ENCODE measurements at places on chromosomes 12 and 14.

DNA sequence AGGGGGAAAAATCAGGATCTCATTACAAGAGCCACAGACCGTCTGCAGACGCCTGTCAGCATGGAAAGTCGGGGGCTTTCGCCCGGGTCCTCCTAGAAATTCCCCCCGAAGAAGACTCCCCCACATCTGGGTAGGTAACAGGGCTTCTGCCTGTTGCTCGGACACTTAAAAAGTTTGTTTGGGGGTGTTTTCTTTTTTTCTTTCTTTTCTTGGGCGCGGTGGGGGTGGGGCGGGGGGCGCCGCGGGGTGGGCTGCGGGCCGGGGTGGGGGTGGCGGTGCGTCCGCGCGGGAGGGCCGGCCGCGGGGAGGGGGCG, 358 bp downstream of the ELK3 start:
- DNase-seq, result no peak

DNA sequence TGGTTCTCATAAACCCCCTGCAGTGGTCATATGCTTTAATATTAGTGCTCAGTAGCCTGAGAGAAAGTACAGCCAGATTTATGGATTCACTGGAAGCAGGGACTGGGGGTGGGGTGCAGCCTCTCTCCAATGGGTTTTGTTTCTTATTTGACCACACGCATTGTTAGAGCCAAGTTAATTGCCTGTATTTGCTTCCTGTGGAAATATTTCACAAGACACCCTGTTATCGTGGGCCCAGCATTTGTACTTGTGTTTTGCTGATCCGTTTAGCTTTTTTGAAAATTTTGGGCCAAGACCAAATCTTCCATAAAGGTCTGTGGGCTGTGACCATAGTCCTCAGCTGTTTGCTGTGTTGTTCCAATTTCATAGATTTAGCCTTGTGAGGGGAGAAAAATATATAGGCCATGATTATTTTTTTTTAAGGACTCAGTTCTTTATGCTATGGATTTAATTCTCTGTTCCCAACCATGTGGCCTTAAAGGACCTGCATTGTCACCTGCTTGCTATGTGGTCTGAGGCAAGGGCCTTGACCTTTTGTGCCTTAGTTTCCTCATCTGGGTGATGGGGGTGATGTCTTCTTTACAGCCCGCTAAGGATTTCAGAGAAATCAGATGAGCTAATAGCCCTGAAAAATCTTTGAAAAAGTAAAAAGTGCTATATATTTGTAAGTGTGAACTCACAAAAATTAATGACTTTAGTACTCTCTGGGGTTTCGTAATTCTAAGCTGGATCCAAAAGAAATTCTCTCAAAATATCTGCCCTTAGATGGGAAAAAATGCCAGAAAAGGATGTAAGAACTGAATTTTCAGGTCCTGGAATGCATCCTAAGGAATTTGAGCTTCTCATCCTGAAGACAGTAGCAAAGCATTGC, 370.2 kb downstream of the DPF3 start:
- DNase-seq, result no peak

DNA sequence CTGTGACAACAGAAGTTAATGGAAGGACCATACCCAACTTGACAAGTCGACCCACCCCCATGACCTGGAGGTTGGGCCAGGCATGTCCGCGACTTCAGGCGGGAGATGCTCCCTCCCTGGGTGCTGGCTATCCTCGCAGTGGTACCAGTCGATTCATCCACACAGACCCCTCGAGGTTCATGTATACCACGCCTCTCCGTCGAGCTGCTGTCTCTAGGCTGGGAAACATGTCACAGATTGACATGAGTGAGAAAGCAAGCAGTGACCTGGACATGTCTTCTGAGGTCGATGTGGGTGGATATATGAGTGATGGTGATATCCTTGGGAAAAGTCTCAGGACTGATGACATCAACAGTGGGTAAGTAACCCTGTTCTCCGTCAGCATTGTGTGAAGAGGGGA, 220.1 kb downstream of the NAV3 start:
- no peak for DNase-seq

- no peak for DNase-seq
Measured at GRCh38 chr12:54773593-54773992, 80.7 kb upstream of the MUCL1 start.

GRCh38 chr12:12133259-12133658, 62.5 kb downstream of the BCL2L14 start:
- no peak for DNase-seq

DNA sequence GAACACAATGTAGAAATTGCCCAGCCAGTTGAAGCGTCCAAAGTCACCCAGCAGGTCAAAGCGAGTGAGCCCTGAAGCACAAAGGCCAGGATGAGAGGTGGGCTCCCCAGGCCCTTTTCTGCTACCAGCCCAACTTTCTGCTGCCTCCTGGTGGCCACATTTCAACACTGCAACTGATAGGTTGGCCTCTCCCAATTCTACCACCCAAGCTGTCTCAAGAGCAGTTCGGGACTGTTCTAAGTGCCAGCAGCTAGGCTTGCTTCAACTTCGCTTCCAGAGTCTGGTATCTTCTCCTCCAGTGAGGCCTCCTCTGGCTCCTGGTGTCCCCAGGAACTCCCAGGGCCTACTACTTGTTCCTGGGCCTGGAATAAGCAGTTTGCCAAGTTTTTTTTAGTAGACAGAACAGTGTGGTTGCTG, 3.4 kb upstream of the DHH start:
- DNase-seq, result peak; percentile 44

DNA sequence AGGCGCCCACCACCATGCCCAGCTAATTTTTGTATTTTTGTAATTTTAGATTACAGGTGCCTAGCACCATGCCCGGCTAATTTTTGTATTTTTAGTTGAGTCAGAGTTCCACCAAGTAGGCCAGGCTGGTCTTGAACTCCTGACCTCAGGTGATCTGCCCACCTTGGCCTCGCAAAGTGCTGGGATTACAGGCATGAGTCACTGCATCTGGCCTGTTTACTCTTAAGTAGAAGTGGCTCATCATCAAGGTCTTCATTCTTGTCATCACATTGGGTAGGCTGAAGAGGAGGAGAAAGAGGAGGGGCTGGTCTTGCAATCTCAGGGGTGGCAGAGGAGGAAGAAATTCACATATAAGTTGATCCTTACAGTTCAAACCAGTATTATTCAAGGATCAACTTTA, 152.4 kb upstream of the ATP2B1 start:
- DNase-seq, result no peak

GRCh38 chr14:56237398-56237797, 119.2 kb downstream of the PELI2 start:
- no peak for DNase-seq

- DNase-seq, result no peak
Measured at GRCh38 chr12:94973221-94973620, 30.3 kb downstream of the NDUFA12 start.

- no peak for DNase-seq
Measured at GRCh38 chr12:83122623-83122934, 435.9 kb downstream of the TMTC2 start.

- no peak for DNase-seq
Measured at GRCh38 chr12:53820514-53821306, 68.9 kb upstream of the CISTR start.

DNA sequence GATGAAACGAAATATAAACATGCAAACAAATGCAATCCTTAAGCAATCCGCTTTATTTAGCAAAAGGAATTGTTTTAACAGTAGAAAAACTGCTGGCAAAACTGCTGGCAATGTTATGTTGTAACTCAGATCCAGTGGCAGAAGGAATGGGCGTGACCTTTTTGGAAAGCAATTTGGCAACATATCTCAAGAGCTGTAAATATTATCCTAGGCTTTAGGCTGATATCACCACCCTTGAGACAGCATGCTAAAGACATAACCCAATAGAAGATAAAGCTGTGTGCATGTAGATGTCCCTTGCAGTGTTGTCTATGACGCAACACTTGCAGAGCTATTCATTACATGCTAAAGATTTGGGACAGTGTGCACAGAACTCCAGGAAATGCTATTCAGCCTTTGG, 138.5 kb downstream of the DICER1 start:
- DNase-seq, result no peak

DNA sequence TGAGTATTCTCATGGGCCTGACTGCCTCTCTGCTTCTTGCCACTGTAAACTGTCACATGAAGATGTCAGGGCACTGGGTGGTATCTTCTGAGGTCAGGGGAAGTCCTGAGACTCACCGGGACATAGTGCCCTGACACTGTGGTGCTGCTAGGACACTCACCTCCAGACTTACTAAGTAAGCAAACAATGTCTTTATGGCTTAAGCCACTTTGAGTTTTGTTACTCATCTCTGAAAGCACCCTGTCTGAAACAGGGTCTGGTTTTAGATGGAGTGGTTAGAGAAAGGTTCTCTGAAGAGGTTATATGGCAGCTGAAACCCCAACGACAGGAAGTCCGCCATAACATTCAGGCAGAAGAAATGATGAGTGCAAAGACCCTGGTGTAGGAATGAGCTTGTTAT, 22.7 kb downstream of the GPR19 start:
- no peak for DNase-seq

DNA sequence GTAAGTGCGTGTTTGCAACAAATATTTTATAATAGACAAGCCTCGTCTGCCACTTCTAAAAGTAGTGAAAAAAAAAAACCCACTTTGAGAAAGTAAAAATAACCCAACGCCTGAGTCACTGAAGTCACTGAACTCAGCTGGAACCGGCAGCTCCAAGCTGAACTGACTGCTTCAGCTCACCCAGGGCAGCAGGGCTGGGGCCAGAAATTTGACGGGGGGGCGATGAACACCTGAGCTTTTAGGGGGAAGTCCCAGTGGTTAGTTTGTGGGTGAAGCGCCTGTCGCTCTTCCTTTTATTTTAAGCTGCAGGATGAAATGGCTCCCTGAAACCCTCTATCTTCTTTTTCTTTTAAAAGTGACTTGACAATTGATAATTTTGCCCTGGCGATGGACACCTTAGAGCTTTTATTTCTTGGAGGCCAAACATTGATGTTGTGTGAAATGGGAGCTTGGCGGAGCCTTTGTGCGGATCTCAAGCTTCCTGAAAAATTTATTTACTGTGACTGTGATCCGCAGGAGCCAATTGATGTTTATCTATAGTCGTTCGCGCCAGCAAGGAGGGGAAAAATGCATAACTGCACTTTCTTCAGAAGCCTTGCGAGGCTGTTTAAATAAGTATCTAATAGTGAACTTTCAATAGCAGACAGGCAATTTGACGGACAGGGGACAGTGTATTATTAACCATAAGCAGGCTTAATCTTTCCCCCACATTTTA, 173.2 kb upstream of the MYL2 start:
- DNase-seq, result no peak

All from stimulated activated CD8-positive, alpha-beta memory T cell treated with anti-CD3 and anti-CD28 coated beads, Interleukin-4, amount 100 ng/mL, for 1 hour (primary cell).